ELR (cell line): ENCODE measurements at places on chromosomes 2 and 18.
A peak's percentile ranks its signal among the peaks of the same experiment; 100 is the strongest.

- no peak for DNase-seq
Observed at GRCh38 chr2:157283468-157283867, 26.0 kb downstream of the GALNT5 start.

- no peak for DNase-seq
Observed at GRCh38 chr2:37779139-37779538, 107.7 kb upstream of the CDC42EP3 start.

- DNase-seq: peak; percentile 43
Observed at GRCh38 chr18:1002653-1003178, 98.0 kb downstream of the ADCYAP1 start.

GRCh38 chr18:3967359-3968180, 487.5 kb downstream of the DLGAP1 start:
- no peak for DNase-seq

GRCh38 chr18:23593720-23594119, 7.4 kb upstream of the NPC1 start:
- DNase-seq: peak; percentile 97

GRCh38 chr18:35827275-35827902, 145.1 kb upstream of the RMP24 start:
- no peak for DNase-seq
